ENCODE measurements at places on chromosomes 4 and X.

DNA sequence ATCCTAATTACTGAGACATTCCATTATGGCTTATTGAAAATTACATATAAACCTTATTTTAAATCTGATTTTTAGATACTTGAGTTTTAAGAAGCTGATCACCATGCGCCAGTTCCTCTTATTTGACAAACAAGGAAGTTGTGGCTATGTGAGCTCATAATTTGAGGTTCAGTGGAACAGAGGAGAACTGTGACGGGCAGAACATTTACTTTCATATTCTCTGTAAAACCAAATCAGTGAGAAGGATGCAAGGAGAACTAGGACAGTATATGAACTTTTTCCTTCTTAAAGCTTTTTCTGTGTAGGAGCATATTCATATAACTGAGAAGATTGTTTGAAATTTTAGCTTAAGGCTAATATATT, 25.3 kb downstream of the STIM2 start:
- no peak for DNase-seq

DNA sequence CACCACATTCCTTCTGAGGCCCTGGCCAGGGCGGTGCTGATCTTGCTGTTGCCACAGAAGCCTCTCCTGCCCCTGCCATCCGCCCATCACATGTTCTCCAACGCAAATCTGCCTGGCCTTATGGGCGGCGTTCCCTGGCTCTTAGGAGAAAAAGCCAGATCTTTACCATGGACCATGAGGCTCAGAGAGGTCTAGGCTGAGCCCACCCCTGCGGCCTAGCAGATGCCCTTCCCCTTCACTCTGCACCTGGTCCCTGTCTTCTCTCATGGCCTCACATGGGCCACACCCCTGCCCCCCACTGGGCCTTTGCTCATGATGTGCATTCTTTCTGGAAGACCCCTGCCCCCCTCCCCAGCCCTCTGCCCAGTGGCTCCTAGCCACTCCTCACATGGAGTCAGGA, 78.5 kb downstream of the CRMP1 start:
- no peak for DNase-seq

- DNase-seq = no peak
Observed at GRCh38 chrX:54473993-54474859, 21.8 kb downstream of the FGD1 start.

DNA sequence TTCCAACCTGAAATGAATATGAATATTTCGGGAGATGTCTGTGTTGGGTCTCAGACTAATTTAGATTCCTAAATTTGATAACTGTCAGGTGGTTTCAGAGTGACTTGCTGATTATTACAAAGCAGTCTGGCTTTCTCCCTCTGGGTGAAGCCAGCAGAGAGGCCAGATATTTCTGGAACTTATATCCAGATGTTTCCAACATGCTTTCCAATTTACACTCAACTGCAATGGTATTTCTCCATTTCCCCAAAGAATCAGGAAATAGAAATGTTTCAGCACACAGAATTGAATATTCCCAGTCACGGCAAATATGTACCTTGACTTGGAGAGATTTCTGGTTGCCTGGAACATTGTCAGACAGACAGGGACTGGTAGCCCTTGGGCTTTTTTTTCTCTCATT, 48.5 kb upstream of the EGFL6 start:
- no peak for DNase-seq

- no peak for DNase-seq
Observed at GRCh38 chr4:52551487-52551886, 107.6 kb downstream of the USP46 start.

Measured in activated T-cell treated with anti-CD3 and anti-CD28 coated beads for 48 hours (primary cell).